ENCODE measurements at places on chromosomes 2 and 18.

GRCh38 chr18:4251873-4252272, 203.2 kb downstream of the DLGAP1 start:
- DNase-seq = no peak

DNA sequence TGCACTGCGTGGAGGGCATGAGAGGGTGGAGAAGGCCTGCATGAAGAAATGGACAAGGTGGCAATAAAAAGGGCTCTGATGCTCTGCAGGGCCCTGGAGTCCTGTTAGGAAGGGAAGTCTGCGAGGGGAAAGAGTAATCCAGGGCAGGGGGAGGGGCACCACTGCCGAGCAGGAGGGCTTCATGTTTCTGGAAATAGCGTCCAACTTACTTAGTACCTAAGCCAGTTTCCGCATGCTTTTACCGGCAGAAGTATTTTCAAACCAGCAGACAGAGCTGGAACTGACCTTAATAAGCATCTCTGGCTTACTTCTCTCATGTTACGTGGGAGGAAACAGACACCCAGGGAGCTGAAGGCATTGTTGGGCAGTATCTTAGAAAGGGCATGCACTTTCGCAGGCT, 156.7 kb downstream of the GALNT14 start:
- no peak for DNase-seq

GRCh38 chr2:233436691-233437438, 82.6 kb downstream of the DGKD start:
- no peak for DNase-seq

GRCh38 chr2:58798676-58799208, 557.6 kb upstream of the FANCL start:
- DNase-seq = no peak

GRCh38 chr2:170950221-170950761, 21.2 kb downstream of the GORASP2 start:
- DNase-seq = peak; percentile 80

GRCh38 chr18:64199581-64199980, 50.7 kb upstream of the LINC00305 start:
- no peak for DNase-seq

- DNase-seq = peak; percentile 24
Measured at GRCh38 chr2:152627351-152627957, 89.8 kb downstream of the PRPF40A start.

Measured in suppressor macrophage (primary cell).